ENCODE measurements at places on chromosomes 12 and 14. TPM values are rescaled to one million over a fixed set of nuclear protein-coding genes. Genes with fewer than 3 reads are reported as not detected.

Gene ADAMTS20
- 0.33 TPM for total RNA-seq

Gene RILPL2
- 2.8 TPM for total RNA-seq

Gene PWP1
- total RNA-seq, result 35.8 TPM

Gene PTPRO
- 0.24 TPM for total RNA-seq

Gene MIP
- total RNA-seq, result not detected

Gene SPTB
- total RNA-seq, result 1.7 TPM

Gene DLGAP5
- total RNA-seq, result 32.9 TPM

Gene CISTR
- not detected for total RNA-seq

Gene PZP
- total RNA-seq, result 0.24 TPM

Gene ZNF26
- total RNA-seq, result 12.9 TPM

Gene PRPH
- total RNA-seq, result 0.62 TPM

Gene HCAR1
- 0.62 TPM for total RNA-seq

Gene TDRD9
- total RNA-seq, result not detected

Gene TAC3
- total RNA-seq, result 5.3 TPM

Gene TMTC2
- total RNA-seq, result 15.4 TPM

Gene KRT73
- total RNA-seq, result not detected

Gene RBP5
- total RNA-seq, result 5.8 TPM

Gene KCTD10
- total RNA-seq, result 47.7 TPM

Gene COL2A1
- total RNA-seq, result 446 TPM

All from progenitor cell of endocrine pancreas (in vitro differentiated cells).